ENCODE measurements at places on chromosomes 3 and 15. TPM values are rescaled to one million over a fixed set of nuclear protein-coding genes. Genes with fewer than 3 reads are reported as not detected.

SNX22 gene
- total RNA-seq = not detected

CHRNA3 gene
- not detected for total RNA-seq

TRAT1 gene
- not detected for total RNA-seq

DGKG gene
- total RNA-seq = 0.31 TPM

ASTE1 gene
- total RNA-seq = 4.2 TPM

TGM4 gene
- 0.08 TPM for total RNA-seq

LMAN1L gene
- not detected for total RNA-seq

SLC28A2 gene
- not detected for total RNA-seq

BRPF1 gene
- total RNA-seq = 8.9 TPM

RAF1 gene
- total RNA-seq = 52.0 TPM

TEX55 gene
- not detected for total RNA-seq

All from hair follicular keratinocyte (primary cell).